NCI-H1694 treated with DMSO at 0.1 percent for 48 hours (cell line): ENCODE measurements at places on chromosomes 1 and 21.

- peak; percentile 90 for DNase-seq
Observed at GRCh38 chr1:93844262-93845045, 34.6 kb downstream of the DNTTIP2 start.

DNA sequence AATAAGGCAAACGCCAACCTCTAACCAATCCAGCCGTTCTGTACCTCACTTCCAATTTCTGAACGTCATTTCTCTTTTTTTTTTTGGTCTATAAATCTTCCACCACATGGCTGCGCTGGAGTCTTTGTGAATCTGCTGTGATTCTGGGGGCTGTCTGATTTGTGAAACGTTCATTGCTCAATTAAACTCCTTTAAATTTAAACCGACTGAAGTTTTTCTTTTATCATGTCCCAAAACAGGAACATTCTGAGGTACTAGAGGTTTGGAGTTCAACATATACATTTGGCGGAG, 65.5 kb upstream of the BACH1 start:
- DNase-seq = no peak

DNA sequence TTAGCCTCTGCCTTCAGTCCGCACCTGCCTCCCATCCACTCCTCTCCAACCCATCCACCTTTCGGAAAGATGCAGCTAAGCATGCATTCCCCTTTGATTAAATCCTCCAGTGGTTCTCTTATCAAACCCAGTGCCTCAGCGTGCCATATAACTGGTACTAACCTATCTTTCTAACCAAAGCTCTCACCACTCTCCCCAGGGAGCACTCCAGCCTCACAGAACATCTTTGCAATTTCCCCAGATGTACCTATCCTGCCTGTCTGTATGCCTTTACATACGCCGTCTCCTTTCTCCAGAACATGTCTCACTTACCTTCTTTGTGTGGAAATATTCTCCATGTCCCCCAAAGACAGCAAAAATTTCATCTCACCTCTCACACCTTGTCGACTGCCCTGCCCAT, 80.0 kb downstream of the SLC25A24 start:
- no peak for DNase-seq

GRCh38 chr1:227898502-227899140, 49.1 kb downstream of the WNT9A start:
- no peak for DNase-seq

GRCh38 chr1:247840818-247841217, 878 bp downstream of the OR11L1 start:
- DNase-seq = no peak

GRCh38 chr1:236809148-236809547, 14.1 kb downstream of the MTR start:
- no peak for DNase-seq

DNA sequence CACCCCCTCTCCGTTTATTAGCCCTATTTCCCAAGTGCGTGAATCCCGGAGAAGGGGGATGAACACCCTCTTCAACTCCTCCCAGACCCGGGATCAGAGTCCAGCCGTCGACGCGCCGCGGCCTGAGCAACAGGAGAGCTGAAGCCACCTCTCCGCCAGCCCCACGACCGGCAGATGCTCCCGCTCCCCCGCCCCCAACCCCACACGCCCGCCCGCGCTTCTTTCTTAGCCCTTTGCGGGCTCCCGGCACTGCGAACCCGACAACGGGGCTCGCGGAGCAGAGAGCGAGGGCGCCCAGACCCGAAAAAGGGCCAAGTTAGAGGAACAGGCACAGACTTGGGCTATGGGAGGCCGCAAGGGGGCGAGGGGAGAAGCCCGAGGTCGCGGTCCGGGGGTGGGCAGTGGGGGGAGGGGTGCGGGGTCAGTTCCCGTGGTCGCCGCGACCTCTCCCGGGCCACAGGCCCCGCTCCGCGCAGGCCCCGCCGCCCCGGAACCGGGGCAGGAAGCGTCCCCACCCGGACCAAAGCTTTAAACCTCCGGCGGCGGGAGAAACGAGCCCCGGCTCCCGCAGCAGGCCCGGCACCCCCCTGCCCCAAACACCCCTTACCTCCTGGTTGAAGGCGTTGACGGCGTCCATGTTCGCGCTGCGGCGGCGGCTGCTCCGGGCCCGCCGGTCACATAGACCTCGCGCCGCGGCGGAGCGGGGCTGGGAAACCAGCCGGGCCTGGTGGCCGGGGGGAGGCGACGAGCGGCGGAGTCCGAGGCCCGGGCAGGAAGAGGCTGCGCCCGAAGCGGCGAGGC, 662 bp downstream of the SCAF4 start:
- no peak for DNase-seq

GRCh38 chr1:170310951-170311350, 165.2 kb downstream of the NTMT2 start:
- DNase-seq = no peak

DNA sequence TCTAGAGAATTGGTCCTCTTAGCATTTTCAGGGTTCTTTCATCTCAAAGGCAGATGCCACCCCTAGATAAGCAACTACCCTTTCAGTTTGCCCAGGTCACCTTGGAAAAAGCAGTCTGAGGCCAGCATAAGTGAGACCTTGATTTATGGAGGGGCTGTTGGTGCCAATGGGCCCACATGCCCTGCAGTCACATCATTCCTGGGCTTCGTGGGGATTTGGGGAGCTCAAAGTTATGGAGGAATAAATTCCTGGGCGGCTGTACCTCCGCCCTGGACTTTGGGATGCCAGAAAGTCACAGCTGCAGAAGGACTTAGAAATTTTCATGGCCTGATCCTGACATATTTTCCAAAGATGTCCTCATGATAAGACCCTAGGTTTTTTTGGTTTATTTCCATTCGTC, 2.7 kb upstream of the SDHB start:
- DNase-seq = no peak

DNA sequence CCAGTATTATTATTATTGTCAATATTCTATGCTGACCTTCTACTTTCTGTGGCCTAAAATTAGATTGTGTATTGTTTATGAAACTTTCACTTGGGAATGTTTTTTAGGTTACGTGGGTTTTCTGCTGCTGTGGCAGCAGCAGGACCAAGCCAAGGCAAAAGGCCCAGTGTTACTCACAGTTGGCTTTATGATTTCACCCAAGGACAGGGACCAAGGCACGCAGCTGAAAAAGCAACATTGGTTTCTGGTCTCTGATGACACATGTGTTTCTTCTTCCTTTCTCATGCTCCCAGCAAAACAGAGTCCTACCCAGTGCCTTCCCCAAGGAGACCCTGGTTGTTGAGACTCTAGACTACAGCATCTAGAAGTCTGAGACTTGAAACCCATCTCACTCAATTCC, 413.7 kb downstream of the SETD4 start:
- no peak for DNase-seq

GRCh38 chr1:192702212-192702902, 66.4 kb downstream of the RGS13 start:
- no peak for DNase-seq

DNA sequence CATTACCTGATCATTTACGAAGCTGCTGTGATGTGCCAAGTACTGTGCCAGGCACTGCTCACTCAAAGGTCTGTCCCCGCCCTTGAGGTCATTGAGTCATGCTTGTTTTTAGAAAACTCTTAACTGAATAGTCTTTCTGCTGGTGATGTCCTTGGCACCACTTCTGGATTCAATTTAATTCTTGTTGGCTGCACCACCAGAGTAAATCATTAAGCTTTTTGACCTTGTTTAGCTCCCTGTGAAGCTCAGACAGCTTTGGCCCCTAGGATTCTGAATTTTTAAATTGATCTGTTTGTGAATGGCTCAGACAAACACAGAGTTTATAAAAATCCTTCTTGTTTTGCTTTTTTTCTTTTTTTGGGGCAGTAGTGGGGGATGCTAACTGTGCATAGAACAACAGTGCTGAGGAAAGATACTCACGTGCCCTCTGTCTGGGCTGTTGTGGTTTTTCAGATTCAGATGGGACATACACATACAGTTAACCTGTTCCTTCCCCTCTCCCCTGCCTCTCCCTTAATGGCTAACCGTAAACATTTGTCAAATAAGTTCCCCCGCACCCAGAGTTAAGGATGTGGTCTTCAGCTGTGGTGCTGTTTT, 67.6 kb downstream of the MTR start:
- no peak for DNase-seq

GRCh38 chr1:66599899-66600737, 66.2 kb downstream of the SGIP1 start:
- DNase-seq = no peak

DNA sequence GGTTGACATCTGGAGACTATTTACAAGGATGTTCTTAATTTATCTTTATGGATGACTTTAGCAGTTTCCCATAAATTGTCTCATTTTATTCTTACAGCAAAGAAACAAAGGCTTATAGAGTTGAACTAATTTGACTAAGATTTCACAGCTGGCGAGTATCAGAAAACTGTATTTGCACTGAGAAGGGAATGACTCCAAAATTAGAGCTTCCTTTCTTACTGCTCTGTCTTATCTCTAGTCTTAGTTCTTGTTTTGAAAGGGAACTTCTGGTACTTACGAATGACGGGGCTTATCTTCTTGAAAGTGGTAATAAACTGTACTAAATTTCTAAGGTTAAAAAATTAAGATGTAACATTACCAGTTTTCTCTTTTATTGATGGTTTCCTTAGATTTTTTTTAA, 13.6 kb downstream of the CNST start:
- no peak for DNase-seq

DNA sequence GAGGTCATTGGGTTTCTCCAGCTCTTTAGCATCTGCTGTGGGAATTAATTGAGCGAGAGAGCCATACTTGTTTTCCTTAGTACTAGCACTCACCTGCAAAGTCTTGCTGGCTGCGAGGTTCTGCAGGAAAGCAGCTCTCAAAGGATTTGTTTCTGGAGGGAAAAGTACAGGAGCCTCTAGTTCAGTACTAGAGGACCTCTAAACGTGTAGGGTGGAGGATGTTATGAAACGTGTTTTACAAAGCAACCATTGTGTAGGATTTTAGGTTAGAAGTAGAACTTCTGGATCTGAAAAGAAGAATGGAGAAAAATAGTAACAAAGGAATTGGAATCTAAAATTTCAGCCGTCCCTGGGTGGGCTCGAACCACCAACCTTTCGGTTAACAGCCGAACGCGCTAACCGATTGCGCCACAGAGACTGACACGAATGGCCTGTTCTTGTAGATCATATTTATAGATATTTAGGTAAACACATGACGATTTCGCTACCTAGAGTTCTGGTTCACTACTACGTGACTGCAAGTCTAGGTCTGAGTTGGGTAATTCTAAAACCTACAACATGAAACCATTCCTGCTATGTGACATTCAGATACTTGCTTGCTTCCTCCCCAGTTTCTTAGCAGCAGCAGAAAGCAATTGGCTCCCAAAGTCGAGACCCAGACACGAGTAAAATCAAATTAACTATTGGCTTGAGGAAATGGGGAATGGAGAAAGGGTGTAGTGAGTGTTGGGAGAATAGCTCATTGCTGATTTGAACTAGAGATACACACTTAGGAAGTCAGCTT, 60.2 kb upstream of the CFAP126 start:
- no peak for DNase-seq

- no peak for DNase-seq
Observed at GRCh38 chr1:3998086-3998485, 98.0 kb upstream of the C1orf174 start.

DNA sequence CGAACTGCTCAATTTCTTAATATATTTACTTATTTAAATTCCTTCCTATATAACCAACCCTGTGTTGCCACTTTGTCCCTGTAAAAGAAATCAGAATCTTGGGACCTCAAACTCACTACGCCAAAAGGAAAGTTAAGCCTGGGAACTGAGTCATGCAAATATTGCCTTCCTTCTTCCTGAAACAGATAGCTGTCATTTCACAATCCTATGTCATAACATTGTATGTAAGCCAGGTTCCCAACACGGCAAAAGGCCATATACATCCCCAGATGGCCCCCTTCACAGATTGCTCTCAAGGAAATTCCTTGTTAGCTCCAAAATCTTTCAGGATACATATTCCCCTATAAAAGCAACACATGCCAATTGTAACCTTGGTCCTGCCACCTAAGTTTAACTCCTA, 39.7 kb downstream of the C21orf91 start:
- DNase-seq = no peak

- DNase-seq = no peak
Observed at GRCh38 chr1:205291596-205291995, 29.9 kb downstream of the NUAK2 start.

DNA sequence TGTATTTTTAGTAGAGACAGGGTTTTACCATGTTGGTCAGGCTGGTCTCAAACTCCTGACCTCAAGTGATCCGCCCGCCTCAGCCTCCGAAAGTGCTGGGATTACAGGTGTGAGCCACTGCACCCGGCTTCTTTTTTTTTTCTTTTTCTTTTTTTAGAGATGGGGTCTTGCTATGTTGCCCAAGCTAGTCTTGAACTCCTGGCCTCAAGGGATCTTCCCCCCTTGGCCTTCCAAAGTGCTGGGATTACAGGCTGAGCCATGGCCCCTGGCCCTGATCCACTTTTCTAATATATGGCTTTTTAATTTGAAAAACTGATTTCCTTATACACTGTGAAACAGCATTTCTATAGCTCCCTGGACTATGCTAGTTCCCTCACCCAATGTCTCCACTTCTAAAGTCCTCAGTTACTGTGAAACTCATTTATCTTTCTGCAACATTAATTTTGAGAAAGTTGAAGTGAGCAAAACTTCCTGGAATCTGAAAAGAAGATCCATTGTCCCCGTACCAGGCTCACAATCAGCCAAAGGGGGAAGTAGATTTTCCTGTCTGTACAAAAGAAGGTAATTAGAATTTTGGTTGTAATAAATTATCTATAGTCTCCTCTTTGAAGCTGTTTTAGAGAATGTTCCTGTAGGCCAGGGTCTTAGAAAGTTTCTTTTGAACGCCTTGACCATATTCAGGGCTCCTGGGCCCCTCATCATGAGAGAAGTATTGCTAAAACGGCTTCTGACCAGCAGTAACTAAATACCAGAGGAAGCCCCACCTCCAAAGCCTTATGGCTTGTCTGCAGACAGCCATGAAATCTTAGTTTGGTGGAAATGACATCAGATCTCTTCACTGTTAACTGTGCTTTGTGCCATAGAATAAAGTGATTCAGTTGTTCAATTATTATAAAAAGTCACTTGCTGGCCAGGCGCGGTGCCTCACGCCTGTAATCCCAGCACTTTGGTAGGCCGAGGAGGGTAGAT, 34.9 kb downstream of the DEGS1 start:
- DNase-seq = no peak

GRCh38 chr1:108750476-108751181, 4.2 kb downstream of the STXBP3 start:
- no peak for DNase-seq

- DNase-seq = no peak
Observed at GRCh38 chr1:36457691-36458090, 6.5 kb downstream of the MRPS15 start.
